ENCODE measurements at places on chromosomes 3 and 15.

DNA sequence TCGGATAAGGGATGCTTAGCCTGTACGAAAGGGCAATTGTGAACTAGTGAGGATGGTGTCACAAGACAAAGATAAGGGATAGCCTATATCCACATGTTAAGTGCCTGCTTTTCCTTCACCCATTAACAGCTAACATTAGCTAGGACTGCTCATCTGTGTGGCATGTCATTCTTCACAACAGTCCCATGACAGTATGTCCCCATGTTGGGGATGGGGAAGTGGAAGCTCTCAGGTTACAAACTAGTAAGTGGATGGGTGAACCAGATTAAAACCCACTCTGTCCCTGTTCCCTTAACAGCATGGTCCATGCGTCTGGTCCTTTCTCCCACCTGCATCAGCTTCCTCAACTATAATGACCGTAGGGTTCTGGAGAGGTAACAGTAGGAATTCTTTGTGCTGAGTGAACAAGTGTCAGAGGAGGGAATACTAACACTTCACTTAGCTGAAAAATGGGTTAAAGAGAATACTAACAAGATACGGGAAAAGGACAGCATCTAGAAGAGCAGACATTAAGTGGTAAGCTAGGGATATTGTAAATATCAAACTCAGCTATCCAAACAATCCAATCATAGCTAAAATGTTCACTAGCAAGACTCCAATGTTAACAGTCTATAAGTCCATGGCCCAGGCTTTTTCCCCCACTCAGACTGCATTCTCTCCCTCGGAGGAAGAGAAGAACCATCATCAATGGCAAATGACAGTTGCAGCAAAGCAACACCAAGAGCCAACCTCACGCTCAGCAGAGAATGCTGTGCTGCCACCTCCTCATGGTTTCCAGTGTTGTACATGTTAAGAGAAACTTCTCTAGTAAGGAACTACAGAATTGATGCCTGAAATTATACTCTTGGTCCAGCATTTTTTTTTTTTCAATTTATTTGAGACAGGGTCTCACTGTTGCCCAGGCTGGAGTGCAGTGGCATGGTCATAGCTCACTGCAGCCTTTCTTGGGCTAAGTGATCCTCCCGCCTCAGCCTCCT is 5.0 kb downstream of the RPLP1 start:
- no peak for DNase-seq

DNA sequence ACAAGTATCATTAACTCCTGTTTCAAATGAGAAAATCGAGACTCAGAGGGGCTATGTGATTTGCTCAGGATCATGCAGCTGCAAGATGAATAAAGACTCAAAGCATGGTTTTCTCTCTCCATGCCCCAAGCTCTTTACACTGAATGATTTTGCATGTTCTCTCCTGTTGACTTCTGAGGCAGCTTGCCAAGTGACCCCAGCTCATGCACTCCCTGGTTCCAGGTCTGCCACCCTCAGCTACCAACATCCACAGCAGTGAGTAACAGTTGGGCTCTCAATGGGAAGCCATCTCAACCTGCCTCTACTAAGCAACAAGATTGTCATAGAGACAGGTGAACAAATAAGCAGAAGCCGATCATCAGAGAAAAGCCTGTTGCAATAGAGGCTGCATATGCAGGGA is 116.9 kb upstream of the GADL1 start:
- no peak for DNase-seq

- DNase-seq = no peak
Measured at GRCh38 chr3:94645790-94646189, 582.9 kb downstream of the NSUN3 start.

DNA sequence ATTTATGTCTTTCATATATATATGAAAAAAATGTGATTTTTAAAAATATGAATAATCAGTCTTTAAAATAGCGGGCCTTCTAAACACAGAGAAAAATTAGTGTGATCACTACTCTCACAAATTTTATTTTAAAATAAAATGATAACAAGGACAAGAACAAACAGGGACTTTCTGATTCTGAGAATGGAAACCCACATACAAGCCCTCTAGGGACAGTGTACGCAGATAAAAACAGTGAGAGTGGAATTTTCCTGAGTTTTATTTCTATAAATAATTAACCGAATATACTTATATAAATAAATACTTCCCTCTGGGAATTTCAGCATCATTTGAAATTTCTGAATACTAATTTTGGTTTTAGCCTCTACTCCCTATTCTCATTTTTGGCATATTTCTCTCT is 201.4 kb upstream of the CBLB start:
- DNase-seq = no peak

DNA sequence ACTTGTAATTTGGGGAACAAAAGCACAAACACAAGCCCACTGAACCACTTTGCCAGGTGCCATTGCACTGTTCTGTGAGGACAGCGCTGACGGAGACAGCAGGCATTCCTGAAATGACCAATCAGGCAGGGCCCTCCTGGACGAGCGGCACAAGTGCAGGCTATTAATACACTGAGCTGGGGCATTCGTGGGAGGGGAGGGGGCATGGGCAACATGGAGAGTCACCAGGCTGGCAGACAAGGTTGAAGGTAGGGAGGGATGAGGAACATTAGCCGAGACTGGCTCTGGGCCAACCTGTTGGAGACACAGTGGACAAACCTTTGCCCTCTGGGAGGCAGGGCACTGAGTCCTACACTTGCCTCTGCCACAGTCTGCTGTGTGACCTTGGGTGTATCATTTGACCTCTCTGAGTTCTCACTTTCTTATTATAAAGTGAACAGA is 45.6 kb downstream of the NOX5 start:
- DNase-seq = no peak

- peak; percentile 24 for DNase-seq
Measured at GRCh38 chr15:40787344-40787841, 17.6 kb downstream of the C15orf62 start.

- DNase-seq = no peak
Measured at GRCh38 chr3:110650741-110651140, 420.9 kb upstream of the NECTIN3 start.
